Stimulated activated CD4-positive, alpha-beta T cell treated with anti-CD3 and anti-CD28 coated beads, Interleukin-12 subunit alpha, Interleukin-12 subunit beta, amount 100 ng/mL, for 24 hours (primary cell): ENCODE measurements at places on chromosomes 4 and X.

- no peak for DNase-seq
Observed at GRCh38 chr4:38161208-38162113, 201.3 kb downstream of the PTTG2 start.

- no peak for DNase-seq
Observed at GRCh38 chr4:153433754-153434105, 32.4 kb upstream of the TMEM131L start.

GRCh38 chr4:104472766-104473165, 21.9 kb downstream of the CXXC4 start:
- no peak for DNase-seq

DNA sequence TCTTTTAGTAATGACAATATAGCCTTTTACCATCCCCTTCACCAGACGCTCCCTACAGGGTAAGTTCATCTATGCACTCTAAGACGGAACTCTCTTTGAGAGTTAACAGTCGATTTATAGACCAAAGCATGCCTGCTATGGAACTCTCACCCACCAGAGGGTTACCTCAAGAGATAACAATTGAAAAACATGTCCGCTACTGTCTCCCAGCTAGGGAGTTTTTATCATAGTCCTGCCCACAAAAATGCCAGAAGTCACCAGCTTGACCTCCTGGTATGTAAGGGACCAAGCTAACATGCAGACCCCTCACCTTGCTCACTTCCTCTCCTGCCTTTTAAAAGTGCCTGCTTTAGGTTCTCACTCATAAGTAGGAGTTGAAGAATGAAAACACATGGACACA, 16.7 kb upstream of the YTHDC1 start:
- DNase-seq, result no peak

DNA sequence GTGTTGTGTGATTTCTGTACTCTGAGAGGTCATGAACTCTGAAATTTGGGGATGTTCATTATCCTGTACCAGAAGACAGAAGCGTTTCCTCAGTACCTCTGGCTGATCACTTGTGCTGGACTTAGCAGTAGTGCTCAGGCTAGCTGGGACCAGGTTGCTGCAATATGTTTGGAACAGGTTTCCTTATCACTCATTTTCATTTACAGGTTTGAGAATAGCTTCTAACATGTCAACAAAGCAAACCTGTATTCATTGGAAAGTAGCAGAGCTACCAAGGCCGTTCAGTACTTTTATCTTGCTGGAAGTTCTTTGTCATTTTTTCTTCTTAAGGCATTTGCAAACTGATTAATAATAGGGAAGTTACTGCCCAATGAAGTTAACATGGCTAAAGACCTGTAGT, 242.9 kb upstream of the ANKRD50 start:
- DNase-seq, result no peak

- DNase-seq, result no peak
Observed at GRCh38 chrX:15815779-15816437, 25.6 kb downstream of the ZRSR2 start.

DNA sequence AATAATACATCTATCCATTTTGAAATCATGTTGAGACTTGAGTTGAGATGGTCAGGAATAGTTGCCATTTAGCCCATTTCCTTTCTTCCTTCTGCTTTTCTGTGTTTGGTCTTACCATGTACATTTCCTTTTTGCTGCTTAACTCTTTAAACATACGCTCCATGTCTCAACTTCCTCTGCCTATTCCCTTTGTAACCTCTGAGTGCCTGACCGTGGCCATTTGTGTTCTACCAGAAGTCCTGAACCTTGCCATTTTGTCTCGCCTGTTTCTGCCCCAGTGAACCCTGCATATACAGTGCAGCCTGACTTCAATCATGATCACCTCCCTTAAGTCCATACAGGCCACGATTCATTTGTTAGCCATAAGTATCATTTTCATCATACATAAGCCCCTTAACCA, 169.0 kb downstream of the RAPGEF2 start:
- no peak for DNase-seq

- no peak for DNase-seq
Observed at GRCh38 chr4:85495621-85496020, 20.7 kb downstream of the ARHGAP24 start.

DNA sequence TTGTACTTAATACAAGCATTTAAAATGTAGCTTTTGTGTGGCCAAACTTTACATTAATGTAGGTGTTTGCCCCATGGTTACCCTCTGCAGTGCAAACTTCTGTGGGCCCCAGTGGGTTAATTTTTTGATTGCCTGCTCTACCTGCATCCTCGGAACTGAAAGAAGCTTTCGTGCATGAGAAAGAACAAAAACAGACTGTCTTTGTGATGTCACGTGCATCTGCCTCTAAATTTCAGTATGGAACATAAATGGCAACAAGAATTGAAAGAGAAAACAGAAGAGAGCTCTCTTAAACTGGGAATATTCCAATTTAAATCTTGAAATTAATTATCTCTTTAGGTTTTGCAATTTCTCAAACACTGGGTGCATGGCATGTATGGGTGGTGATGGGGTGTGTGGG, 182.4 kb upstream of the LCORL start:
- DNase-seq, result no peak

DNA sequence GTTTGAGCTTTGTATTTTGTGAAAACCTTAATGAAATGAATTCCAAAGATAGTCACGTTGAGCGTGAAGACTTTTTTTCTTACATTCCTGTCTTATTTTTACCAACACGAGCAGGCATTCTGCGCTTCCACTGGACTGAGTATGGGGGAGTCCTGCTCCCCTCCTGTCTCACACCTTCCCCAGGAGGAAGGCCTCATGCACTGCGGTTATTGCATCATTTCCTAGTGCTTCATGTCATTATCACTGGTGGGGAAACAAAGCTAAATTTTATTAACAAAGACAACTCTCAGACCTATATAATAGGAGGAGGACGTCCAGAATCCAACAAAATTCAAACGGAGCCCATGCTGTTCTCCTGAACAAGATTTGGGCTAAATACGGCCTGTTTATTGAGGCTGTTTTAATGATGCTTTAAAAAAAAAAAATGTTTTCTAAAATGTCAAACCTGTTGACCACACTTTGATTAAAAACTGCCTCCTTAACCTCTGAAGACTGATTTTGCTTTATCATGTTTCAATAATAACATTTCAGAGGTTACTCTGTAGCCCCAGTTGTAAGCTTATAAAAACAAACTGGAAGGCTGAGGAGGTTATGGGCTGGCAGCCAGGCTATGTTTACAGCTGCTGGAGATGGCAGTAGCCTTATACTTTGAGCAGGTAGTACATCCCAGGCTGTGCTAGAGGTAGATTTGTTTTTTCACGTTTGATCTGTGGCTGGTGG, 118.0 kb downstream of the SOWAHB start:
- DNase-seq, result no peak

- no peak for DNase-seq
Observed at GRCh38 chrX:65536291-65536690, 1.7 kb upstream of the LAS1L start.

DNA sequence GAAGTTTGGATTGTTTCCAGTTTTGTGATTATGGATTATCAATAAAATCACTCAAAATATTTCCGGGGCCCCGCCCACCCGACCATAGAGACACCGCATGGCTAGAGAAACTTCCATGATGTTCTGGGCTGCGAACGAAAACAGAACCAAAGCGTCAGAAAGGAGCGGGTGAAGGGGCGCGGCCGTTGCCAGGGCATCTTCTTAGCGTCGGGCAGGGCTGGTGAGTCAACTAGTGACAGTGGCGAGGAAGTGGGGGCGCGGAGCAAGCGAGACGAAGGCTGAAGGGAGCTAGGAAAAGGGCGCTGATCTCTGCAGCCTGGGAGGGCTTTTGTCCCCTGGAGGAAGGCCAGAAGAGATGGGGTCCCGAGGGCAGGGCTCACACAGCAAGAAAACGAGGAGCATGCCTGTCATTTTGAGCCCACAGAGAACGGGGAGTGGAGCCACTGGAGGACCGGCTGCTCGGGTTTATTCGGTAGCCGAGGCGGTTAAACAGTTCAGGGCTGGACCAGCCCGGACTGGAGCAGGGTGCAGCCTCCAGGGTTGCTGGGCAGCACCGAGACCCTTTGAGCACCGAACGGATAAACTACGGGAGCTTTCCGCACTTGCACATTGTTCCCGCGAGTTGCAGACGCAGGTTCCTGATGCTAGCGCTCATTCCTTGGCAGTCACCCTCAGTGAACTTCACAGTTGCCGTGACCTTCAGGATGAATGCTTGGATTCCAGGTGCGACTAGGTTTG, 298.1 kb upstream of the TRPC5 start:
- no peak for DNase-seq

GRCh38 chr4:187999406-187999932, 3.9 kb downstream of the ZFP42 start:
- DNase-seq, result no peak

GRCh38 chr4:11397819-11398610, 30.7 kb downstream of the HS3ST1 start:
- DNase-seq, result no peak

GRCh38 chrX:71217298-71217697, 5.7 kb upstream of the GJB1 start:
- DNase-seq, result no peak
